Activated naive CD8-positive, alpha-beta T cell treated with anti-CD3 and anti-CD28 coated beads for 36 hours (primary cell): ENCODE measurements at places on chromosomes 6 and 20. TPM values are rescaled to one million over a fixed set of nuclear protein-coding genes. Genes with fewer than 3 reads are reported as not detected.

DNA sequence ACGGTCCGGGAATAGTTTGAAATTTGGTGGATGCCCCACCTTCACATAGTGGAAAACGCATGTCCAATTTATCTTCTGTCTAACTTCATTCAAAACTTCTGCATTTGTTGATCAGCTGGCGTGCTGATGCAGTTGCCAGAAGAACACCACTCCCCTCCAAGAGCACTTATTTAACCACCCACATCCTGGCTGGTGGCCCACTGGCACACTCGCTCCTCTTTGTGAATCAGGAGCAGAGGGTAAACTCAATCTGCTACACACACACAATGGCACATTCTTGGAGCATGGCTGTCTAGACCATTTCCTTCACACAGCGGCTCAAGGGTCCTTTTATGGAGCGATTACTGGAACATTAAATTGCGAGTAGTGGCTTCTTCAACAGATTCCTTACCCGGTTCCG lies 55.1 kb upstream of the CEP162 start:
- no peak for DNase-seq

TIAM2 gene
- 3.8 TPM for total RNA-seq

COX4I2 gene
- total RNA-seq = not detected

GRCh38 chr6:77466055-77466450 lies 2.8 kb upstream of the HTR1B start:
- DNase-seq = no peak

- no peak for DNase-seq
Observed at GRCh38 chr6:3571250-3571681, 114.4 kb upstream of the SLC22A23 start.

GRCh38 chr6:126210398-126211075 lies 129.4 kb upstream of the CENPW start:
- no peak for DNase-seq
